Psoas muscle (tissue), 8 donors: ENCODE measurements at places on chromosomes 12 and 14. TPM values are rescaled to one million over a fixed set of nuclear protein-coding genes. Genes with fewer than 3 reads are reported as not detected.

The RAB15 gene
- 25.2 TPM for total RNA-seq

The EID3 gene
- total RNA-seq: 0.94 TPM

The AP1G2 gene
- total RNA-seq: 5.8 TPM

The WSCD2 gene
- total RNA-seq: 0.21 TPM

The CCDC177 gene
- total RNA-seq: not detected

DNA sequence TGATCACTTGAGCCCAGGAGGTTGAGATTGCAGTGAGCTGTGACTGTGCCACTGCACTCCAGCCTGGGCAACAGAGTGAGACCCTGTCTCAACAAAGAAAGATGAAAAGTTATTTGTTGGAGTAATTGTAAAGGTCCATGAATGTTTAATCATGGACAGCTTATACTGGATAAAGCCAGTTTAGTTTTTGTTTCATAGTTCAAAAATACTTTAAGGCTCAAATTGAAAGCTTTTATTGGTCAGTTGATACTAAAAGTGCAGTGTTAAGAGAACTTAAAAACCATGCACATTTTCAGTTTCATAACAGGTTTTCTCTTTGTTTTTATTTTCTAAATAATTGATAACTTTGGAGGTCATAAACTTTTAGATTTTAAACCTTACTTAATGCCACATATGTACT lies 108.4 kb downstream of the MON2 start:
- no peak overlapping the region for H3K4me3 ChIP-seq
- H3K27ac ChIP-seq: no peak overlapping the region
- no peaks in the 10 kb centered on the region for H3K36me3 ChIP-seq
- no peak for DNase-seq
- H3K27me3 ChIP-seq: no peaks in the 10 kb centered on the region

DNA sequence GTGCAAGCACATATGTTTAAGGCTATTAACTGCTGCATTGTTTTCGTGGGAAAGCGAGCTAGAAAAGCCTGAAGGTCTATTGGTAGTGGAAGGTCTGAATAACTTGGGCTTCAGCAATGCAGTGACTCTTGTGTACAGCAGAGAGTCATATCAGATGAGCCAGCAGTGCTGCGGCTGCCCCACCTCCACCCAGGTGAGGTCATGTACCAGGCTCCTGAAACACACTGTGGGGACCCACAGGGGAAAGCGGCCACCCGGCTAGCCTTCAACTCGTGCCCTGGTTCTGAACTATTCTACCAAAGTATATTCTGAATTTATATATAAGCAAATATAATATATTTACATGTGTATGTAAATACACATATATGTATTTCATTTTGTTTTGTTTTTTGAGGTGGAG lies 12.7 kb upstream of the RAN start:
- DNase-seq: no peak
- H3K27me3 ChIP-seq: no peaks in the 10 kb centered on the region
- H3K36me3 ChIP-seq: no peaks in the 10 kb centered on the region
- no peak overlapping the region for H3K4me3 ChIP-seq
- H3K27ac ChIP-seq: no peak overlapping the region

GRCh38 chr14:94307410-94307992 lies 14.4 kb upstream of the SERPINA10 start:
- no peak for DNase-seq
- no peaks in the 10 kb centered on the region for H3K4me1 ChIP-seq
- H3K27me3 ChIP-seq: no peaks in the 10 kb centered on the region
- H3K4me3 ChIP-seq: no peak overlapping the region

GRCh38 chr12:26808766-26809476 lies 24.1 kb downstream of the ITPR2 start:
- no peak for DNase-seq
- H3K27me3 ChIP-seq: no peaks in the 10 kb centered on the region
- H3K4me1 ChIP-seq: peaks cover 21% of the 10 kb centered on the region
- H3K36me3 ChIP-seq: no peaks in the 10 kb centered on the region
- H3K4me3 ChIP-seq: no peak overlapping the region
- H3K27ac ChIP-seq: no peak overlapping the region

DNA sequence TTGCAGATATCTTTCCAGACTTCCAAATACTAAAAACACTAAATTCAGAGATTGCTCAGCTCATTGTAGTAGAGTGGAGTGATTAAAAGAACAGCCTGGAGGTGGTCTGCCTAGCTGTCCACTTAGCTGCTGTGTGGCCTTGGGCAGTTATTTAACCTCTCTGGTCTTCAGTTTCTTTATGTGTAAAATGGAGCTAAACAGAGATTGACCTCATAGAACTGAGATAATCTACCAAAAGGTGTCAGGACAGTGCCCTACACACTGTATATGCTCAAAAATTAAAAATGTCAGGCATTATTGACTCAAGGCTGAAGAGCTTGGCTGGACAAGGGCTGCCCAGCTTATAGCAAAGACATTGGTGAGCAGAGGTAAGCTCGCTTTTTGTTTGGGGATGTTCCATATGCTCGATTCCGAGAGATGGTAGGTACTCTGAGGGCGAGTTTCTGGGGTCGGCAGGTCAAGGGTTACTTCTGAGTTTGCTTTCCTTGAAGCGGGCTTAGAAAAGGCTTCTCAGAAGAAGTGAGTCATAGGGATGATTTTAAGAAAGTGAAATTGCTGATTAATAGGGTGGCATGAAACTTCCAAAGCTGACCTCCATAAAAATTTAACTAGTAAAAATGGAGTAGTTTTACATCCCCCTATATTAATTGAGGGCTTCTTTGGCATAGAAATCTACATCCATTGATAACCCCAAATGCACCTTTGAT lies 107.5 kb downstream of the GPATCH2L start:
- H3K4me1 ChIP-seq: no peaks in the 10 kb centered on the region
- H3K4me3 ChIP-seq: no peak overlapping the region
- no peaks in the 10 kb centered on the region for H3K27me3 ChIP-seq
- no peak for DNase-seq

DNA sequence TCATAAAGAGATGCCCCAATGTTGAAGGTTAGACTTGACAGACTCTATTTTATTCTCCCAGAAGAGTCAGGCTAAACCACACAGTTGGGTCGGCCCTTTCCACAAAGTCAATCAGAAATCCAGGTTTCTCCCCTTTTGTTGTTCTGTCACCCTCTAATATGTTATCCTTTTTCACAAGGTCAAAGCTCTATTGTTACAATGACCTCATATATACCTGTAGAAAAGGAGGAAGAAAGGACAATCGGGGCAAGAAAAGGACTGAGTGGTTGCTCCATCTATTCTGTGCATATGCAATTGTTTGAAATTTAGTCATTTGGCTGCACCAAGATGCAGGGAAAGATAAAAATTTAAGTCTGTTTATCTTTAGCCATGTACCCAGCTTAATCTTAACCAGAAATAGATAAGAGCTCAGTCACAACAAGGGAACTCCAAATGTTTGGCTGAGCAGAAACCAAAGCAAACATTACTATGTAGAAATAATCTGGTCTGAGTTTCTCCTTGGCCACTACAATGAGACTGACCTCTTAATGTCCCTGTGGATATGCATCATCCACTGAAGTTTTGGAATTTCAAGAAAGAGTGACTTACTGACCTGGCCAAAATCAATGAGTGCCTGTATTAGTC lies 503.7 kb downstream of the GALC start:
- H3K27ac ChIP-seq: no peak overlapping the region
- H3K4me3 ChIP-seq: no peak overlapping the region
- no peaks in the 10 kb centered on the region for H3K4me1 ChIP-seq
- H3K27me3 ChIP-seq: no peaks in the 10 kb centered on the region

DNA sequence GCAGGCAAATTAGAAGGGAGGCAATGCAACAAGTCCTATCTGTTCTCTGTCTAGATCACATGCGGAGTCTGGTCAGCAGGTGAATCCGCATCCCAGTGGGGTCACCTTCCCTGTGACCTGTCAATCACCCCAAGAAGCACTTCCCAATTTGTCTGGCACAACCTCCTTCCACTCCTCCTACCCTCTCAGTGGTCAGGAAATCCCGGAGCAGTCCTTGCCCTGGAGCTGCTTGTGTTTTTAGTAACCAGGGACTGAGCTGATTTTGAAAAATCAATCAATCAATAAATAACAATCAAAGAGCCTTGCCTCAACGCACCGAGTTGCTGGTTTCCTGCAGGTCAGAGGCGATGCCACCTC lies 572 bp upstream of the ACSS3 start:
- no peaks in the 10 kb centered on the region for H3K36me3 ChIP-seq
- H3K27ac ChIP-seq: peak overlapping the region; percentile 94
- H3K4me1 ChIP-seq: peaks cover 6% of the 10 kb centered on the region
- H3K27me3 ChIP-seq: no peaks in the 10 kb centered on the region

GRCh38 chr12:13090054-13090453 lies 13.4 kb downstream of the GSG1 start:
- H3K27me3 ChIP-seq: no peaks in the 10 kb centered on the region
- H3K4me1 ChIP-seq: no peaks in the 10 kb centered on the region
- no peak overlapping the region for H3K27ac ChIP-seq

DNA sequence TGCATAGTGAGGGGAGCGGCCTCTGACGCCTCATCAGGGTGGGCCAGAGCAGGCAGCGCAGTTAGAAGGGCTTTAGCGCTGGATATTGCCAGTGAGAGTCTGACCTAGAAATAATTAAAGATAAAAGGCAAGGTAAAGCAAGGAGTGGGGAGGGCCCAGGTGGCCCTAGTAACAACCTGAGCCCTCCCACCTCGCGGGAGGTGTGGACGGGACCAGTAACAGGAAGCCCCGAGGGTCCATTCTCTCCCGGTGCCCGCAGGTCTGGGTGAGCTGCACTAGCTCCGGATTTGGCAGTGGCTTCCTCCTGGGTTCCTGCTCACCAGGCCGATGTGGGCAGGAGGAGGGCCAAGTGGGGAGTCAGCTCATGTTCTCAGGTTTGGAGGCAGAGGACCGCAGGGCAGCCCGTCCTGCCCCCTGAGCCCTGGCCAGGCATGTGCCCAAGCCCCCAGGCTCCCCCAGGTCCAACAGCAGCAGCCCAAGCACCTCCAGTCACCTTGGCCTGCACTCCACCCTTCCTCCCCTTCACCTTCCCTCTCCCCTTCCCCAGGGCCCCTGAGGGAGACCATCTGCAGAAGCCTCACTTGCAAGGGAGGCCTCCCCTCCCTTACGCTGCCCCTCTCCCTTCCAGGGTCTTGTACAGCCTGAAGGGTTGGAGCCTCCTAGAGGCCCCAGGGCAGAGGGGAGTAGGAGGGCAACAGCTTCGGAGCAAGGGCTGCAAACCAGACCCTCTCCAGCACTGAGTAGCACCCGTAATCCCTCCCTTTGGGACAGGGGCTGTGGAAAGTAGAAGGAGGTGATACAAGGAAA lies 144.3 kb upstream of the FKBP4 start:
- H3K4me1 ChIP-seq: no peaks in the 10 kb centered on the region
- H3K27me3 ChIP-seq: peaks cover 45% of the 10 kb centered on the region
- H3K36me3 ChIP-seq: no peaks in the 10 kb centered on the region
- H3K27ac ChIP-seq: no peak overlapping the region

DNA sequence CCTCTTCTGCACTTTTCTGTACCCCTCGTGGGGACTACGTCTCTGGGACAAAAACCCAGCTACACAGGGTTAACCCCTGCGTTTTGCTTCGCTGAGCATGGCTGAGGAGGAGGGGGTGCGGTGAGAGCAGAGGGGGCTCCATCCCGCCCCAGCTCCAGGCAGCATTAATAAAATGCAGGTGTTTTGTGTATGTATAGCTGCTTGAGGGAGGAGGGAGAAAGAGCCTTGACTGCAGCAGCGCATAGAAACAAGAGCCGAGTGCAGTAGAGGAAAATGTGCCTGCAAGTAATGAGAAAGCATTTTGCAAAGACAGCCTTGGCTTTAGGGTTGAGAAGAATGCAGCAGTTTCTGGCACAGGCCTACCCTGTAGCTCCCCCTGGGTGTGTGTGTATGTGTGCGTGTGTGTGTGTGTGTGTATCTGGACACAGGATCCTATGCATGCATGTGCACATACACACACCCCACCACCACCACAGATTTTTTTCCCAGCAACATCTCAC lies 103.9 kb downstream of the ZFP36L1 start:
- no peaks in the 10 kb centered on the region for H3K27me3 ChIP-seq
- H3K4me1 ChIP-seq: peaks cover 12% of the 10 kb centered on the region
- H3K36me3 ChIP-seq: no peaks in the 10 kb centered on the region
- no peak for DNase-seq
- H3K27ac ChIP-seq: no peak overlapping the region
- no peak overlapping the region for H3K4me3 ChIP-seq

DNA sequence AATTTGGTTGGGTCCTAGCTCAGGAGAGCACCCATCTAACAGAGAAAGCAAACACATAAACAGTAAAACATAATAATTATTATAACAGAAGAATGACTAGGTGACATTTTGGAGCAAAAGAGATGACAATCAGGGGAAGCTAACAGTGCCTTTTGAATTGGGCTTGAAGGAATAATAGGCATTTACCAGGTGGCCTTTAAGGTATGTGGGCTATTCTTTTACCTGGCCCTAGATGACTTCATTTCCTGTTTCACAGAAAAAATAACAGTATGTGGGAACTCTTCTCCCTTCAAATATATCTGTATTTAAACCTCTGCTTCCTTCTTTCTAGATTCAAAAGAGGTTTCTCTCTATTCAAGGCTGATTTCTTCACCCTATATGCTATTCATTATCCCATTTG lies 3.8 kb downstream of the IRAK4 start:
- DNase-seq: no peak
- no peak overlapping the region for H3K4me3 ChIP-seq
- H3K36me3 ChIP-seq: no peaks in the 10 kb centered on the region

- no peaks in the 10 kb centered on the region for H3K4me1 ChIP-seq
- H3K27me3 ChIP-seq: peaks cover 5% of the 10 kb centered on the region
- H3K4me3 ChIP-seq: no peak overlapping the region
- H3K36me3 ChIP-seq: no peaks in the 10 kb centered on the region
These were observed 19.0 kb upstream of the PELI2 start for GRCh38 chr14:56099081-56099797.

DNA sequence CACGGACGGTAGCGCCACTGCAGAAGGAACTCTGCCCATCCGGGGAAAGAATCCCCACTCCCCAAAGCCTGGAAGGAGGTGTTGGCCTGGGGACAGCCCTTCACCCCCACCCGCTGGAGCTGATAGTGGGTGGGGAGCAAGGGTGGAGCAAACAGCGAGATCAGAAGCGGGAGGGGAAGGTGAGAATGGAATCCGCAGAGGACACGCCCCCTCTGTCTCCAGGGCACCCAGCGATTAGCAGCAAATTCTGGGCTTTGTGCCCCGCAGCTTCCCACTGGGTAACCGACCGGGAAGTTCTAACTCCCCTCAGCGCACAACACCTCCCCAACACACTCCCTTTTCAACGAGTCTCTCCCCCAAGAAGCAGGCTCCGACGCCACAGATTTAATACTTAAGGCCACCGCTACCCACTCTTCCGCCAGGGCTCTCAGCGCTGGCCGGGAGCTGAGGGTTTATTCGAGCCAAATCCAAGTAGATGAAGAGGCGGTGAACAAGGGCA lies 1.4 kb downstream of the SLC25A29 start:
- peak overlapping the region; percentile 82 for H3K27ac ChIP-seq
- no peaks in the 10 kb centered on the region for H3K36me3 ChIP-seq
- no peak for DNase-seq

DNA sequence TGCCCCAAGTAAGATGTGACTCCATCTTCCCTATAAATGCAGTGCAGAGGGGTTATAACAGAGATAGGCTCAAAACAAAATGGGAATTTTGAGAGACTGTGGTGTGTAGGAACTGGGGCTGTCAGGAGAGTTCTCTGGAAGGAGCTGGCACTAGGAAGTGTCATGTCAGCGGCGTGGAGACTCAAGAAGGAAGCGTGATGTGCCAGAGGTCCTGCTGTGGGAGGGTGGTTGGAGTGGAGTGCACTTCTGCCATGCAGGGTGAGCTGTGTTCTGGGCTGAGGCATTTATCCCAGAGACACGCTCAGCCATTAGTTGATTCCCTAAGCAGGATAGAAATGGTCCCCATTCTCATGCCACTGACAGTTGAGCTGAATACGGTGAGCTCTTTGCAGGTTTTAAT lies 19.0 kb downstream of the GLT1D1 start:
- H3K4me3 ChIP-seq: no peak overlapping the region
- no peaks in the 10 kb centered on the region for H3K36me3 ChIP-seq
- H3K4me1 ChIP-seq: no peaks in the 10 kb centered on the region
- DNase-seq: no peak
